ENCODE measurements at places on chromosomes 4 and X. TPM values are rescaled to one million over a fixed set of nuclear protein-coding genes. Genes with fewer than 3 reads are reported as not detected.

DNA sequence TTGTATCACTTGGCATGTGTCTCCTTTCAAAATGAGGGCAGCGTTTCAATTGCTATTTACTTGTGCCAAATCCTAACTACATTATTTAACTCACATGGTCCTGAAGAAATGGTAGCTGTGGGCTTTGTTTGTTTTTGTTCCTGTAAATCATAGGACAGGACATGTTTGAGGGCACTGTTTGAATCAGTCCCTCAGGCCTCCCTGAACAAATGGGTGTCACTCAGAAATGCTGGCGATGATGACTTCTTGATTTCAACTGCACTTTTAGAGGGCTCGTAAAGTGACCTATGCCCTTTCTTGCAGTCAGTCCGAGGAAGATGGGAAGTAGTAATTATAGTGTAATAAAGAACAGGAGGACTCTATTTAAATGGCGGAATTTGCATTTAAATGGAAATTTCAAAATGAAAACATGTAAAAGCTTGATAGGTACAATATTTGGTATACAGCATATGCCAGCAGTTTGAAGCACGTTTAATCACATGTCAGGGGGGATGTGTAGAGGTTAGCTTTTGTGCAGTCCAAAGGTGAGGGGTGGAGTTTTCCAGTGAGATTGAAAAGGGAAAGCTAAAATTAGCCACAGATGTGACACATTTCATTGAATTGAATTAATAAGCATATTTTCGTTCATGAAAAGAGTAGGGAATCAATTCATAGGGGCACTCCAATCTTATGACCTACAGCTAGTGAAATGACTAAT, 1958.7 kb upstream of the IGFBP7 start:
- no peak for DNase-seq
- no peak overlapping the region for H3K4me3 ChIP-seq
- H3K36me3 ChIP-seq = no peaks in the 10 kb centered on the region
- no peak overlapping the region for H3K27ac ChIP-seq
- no peaks in the 10 kb centered on the region for H3K27me3 ChIP-seq
- H3K4me1 ChIP-seq = no peaks in the 10 kb centered on the region

DNA sequence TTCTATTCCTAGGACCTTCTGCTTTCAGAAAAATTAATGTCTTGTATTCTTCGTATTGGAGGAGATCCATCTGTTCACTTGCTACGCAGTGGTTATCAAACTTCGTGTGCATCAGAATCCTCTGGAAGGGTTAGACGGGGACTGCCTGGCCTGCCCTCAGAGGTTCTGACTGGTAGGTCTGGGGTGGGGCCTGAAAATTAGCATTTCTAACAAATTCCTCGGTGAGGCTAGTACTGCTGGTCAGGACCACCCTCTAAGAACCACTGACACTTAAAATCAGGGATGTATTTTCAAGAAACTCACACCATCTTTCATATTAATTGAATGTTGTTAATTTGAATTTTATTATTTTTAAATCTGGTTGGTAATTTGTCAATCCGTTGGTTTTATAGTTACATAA, 63.0 kb downstream of the MAPK10 start:
- no peak overlapping the region for H3K27ac ChIP-seq
- no peak for DNase-seq
- no peaks in the 10 kb centered on the region for H3K27me3 ChIP-seq
- H3K4me3 ChIP-seq = no peak overlapping the region

- no peaks in the 10 kb centered on the region for H3K36me3 ChIP-seq
- H3K27me3 ChIP-seq = no peaks in the 10 kb centered on the region
- peaks cover 17% of the 10 kb centered on the region for H3K4me1 ChIP-seq
- H3K27ac ChIP-seq = no peak overlapping the region
- no peak for DNase-seq
- H3K4me3 ChIP-seq = no peak overlapping the region
Observed at GRCh38 chrX:15864023-15864422, 9.4 kb upstream of the AP1S2 start.

- H3K27me3 ChIP-seq = no peaks in the 10 kb centered on the region
- H3K4me1 ChIP-seq = no peaks in the 10 kb centered on the region
- H3K27ac ChIP-seq = no peak overlapping the region
- H3K4me3 ChIP-seq = no peak overlapping the region
- no peaks in the 10 kb centered on the region for H3K36me3 ChIP-seq
Observed at GRCh38 chr4:24668956-24669355, 84.6 kb upstream of the DHX15 start.

The KDR gene
- 2.4 TPM for total RNA-seq

All from neural progenitor cell (in vitro differentiated cells).